AG09319 (cell line): ENCODE measurements at places on chromosomes 5 and 9.

DNA sequence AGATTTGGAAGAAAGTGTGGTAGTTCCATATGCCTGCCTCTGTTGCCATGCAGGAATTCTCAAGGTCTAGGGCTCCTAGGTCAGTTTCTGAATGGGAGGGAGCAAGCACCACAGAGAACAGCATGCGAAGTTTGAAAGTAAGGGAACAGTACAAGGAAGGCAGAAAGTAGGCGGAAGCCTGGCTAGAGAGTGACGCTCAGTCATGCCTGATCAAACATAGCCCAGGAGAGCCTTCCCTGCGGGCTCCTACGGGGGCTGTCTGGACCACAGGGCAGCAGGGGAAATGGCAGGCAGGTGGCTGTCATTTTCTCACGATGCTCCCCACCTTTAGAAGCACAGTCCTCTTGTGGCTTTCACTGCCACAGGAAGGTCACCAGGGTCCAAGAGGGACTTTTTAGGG lies 12.8 kb upstream of the STC2 start:
- DNase-seq, result no peak

DNA sequence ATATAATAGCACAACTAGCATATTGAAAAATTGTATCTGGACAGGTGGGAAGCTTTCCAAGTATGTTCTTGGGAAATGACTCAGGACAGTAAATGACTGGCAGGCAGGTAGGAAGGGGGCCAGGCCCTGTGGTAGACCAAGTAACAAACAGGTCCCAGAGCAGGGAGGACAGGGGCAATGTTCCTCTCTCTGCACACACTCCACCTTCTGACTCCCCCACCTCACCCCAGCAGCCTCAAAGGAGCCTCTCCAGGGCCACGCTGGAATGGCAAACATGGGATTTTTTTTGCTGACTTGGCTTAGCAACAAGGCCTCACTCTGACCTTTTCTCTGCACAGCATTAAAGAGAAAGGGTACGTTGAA lies 31.1 kb upstream of the IQGAP2 start:
- DNase-seq, result no peak

DNA sequence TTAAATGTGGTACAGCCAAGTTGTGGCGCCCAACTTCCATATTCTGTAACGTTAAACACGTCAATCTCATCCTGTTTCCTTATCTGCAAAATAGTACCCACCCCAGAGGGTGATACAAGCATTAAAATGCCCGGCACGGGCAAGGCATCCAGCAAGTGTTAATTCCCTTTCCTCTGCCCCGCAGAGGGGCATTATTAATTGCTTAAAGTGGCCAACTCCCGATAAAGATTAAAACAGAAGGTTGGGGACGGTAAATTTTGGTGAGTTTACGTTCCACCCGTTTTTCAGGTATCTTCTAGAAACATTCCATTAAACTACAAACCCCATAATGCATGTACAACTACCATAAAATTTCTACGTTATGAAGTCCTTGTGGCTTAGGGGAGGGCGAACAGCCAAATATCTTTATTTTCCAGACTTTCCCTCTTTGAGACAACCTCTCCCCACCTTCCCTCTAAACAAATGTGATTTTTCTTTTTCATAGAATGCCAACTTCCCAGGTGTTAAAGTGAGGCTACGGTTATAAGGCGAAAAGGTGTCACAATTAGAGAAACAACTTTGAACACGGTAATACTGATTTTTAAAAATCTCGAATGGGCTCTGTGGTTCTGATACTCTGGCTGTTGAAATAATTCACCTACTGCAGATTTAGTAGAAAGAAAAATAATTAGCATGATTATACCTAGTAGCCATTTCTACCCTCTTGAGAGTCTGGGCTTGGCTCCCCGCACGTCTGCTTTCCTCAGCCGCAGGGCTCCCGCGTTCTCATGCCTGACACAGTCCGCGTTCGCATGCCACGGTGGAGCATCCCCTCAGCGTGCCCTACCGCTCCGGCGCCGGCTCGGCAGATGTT lies 1.2 kb upstream of the GPBP1 start:
- DNase-seq, result no peak

DNA sequence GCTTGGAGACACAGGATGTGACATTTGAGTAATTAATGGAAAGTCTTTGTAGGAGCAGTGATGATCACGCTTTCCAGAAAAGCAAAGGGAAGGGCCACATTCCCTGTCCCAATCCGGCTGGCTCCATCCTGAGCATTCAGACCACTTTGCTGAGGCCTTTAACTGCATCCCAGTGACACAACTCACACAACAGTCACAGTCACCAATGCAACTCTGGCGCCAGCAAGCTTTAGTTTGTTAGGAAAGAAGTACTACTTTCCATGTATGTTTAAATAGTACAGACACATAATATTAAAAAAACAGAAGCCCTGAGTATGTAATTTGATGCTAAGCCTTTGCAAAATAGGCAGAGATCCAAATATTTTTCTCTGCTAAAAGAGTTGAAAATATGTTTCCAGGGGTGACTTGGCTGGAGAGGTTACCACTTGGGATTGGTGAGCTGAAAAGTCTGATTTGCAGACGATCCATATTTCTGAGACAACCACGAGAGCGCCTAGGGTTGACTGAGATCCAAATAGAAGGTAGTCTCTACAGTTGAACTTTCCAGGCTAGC lies 31.7 kb upstream of the GAS1 start:
- no peak for DNase-seq

GRCh38 chr9:69771775-69772418 lies 12.1 kb upstream of the PTAR1 start:
- no peak for DNase-seq

DNA sequence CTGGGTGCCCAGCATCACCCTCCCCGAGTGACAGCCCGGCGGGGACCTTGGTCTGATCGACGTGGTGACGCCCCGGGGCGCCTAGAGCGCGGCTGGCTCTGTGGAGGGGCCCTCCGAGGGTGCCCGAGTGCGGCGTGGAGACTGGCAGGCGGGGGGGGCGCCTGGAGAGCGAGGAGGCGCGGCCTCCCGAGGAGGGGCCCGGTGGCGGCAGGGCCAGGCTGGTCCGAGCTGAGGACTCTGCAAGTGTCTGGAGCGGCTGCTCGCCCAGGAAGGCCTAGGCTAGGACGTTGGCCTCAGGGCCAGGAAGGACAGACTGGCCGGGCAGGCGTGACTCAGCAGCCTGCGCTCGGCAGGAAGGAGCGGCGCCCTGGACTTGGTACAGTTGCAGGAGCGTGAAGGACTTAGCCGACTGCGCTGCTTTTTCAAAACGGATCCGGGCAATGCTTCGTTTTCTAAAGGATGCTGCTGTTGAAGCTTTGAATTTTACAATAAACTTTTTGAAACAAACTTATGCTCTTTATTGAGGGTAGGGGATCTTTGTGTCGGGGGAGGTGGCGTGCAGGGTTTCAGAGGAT lies 1.3 kb downstream of the GADD45G start:
- peak; percentile 40 for DNase-seq

DNA sequence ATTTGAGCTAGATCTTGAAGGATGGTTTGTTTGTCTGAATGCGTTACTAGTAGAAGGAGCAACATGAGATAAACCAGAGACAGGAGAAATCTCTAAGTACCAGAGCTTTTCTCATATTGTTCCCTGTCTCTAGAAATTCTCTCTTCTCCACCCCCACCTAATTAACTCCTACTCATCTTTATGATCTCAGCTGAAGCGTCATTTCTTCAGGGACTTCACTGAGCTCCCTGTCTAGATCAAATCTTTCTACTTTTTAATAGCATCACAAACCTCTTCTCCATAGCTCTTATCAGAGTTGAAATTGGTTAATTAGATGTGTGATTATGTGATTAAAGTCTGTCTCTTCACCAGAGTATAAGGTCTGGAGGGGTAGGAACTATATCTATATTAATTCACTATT lies 226.2 kb downstream of the PAPPA start:
- no peak for DNase-seq

GRCh38 chr5:135441350-135441831 lies 5.8 kb downstream of the DCANP1 start:
- no peak for DNase-seq

- DNase-seq, result no peak
Measured at GRCh38 chr5:36240779-36241630, 720 bp downstream of the NADK2 start.

GRCh38 chr5:139646111-139646510 lies 2.0 kb upstream of the CXXC5 start:
- DNase-seq, result no peak

DNA sequence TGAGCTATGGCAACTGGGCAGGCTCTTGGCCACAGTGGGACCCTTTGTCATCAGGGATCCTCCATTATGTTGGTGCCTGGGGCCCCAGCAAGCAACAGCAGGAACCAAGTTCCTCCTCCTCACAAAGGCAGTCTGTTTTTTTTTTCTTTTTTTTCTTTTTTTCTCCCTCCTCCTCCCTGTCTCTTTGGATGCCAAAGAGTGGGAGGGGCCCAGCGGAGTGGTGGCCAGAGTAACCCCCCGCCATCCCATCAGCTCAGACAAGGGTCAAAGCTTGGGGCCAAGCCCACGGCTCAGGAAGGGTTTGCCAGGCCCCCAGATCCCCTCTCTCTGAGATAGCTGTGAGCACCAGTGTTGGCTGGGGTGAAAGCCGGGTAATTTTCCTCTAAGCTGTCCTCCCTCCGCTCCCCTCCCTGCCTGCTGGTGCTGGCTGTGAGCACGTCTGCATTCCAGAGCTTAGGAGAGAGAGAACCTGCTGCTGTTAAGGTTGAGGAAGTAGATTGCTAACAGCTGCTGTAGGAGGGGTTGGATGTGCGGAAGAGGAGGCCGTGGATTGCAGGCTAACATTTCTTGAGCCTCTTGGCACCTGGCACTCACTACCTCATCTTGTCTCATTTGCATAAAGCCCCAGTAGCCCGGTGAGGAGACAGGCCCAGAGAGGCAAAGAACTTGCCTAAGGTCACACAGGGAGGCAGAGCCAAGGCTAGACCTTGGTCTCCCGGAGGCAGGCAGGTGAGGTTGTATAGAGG lies 21.2 kb downstream of the GSN start:
- no peak for DNase-seq

- DNase-seq, result no peak
Measured at GRCh38 chr5:93632327-93632726, 49.3 kb downstream of the NR2F1 start.

GRCh38 chr5:17910318-17910717 lies 276.1 kb downstream of the TAF11L14 start:
- no peak for DNase-seq

DNA sequence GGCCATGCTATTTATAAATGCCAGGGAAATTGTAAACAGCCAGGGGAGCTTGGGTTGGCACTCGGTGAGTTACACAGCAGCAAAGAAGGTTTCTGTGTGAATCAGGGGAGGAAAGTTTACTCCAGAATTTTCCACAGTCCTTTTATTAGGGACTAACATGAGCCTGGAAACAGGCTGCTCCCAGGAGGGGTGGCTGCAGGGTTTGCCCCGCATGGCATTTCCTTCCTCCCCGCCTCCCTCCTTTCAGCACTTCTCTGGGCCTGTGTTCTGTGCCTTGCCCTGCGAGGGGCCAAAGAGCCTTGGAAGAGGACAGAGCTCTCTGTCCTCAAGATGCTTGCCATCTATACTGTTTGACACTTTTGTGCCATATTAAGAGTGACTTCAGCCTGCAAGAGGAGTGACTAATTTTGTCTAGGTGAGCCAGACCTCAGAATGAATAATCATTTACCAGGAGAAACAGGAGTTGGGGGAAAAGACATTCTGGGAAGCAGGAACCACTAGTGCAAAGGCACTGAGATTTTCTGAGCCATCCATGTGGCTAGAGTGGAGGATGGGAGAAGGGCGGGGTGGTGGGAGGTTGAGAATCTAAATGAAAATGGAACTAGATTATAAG lies 1.8 kb downstream of the GSN start:
- DNase-seq, result no peak

DNA sequence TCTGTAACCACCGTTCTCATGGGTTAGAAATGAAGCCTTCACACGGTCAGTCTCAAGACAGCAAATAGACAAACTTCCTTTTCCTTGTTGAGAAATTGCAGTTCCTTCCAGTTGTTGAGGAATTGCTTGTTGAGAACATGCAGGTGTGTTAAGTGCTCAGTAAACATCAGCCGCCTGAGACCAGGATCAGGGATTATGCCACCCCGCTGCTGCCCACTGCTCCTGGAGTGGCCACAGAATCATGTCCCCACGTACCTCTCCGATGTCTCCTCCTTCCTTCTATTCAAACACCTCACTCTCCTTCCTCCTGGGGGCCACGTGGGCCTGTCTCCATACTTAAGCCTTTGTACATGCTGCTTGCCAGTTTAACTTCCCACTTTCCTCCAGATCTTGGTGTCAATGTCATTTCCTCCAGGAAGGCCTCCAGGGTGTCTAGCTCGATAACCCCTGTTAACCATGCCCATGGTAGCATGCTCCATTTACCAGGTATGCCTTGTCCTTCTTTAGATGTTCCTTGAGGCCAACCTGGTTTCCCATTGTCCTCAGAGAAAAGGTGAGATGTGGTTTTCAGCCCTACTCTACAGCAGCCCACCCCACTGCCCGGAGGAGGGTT lies 33.8 kb upstream of the RPL26L1 start:
- no peak for DNase-seq

- no peak for DNase-seq
Measured at GRCh38 chr5:62720031-62720441, 141.4 kb downstream of the LRRC70 start.

GRCh38 chr5:37867654-37868053 lies 27.8 kb upstream of the GDNF start:
- no peak for DNase-seq

GRCh38 chr5:143506836-143507552 lies 103.5 kb upstream of the NR3C1 start:
- peak; percentile 92 for DNase-seq
